ENCODE measurements at places on chromosomes 12 and 14.

DNA sequence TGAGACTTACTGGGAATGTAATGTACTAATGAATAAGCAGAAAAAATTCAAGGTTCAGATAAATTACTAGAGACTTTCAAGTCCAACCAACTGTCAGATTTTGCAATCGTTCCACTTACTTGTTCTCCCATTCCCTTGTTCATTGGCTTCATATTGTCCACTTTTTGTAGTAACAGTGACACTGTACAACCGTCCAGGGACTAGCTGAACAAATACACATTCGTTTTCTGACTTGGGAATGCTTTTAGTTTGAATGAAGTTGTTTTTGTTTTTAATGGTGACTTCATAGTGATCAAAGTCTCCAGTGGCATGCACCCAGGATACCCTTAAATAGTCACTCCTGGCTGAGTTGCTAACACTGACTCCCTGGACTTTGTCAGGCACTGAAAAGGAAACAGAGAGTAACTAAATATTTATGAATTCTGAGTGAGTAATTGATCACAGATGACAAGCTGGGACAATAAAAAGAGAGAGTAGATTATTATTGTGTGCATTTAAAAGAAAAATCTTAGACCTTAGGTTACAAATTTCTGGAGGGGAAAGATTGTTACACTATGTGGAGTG lies 65.4 kb downstream of the PTPRB start:
- DNase-seq, result no peak

GRCh38 chr14:54935958-54936357 lies 33.3 kb upstream of the GCH1 start:
- no peak for DNase-seq

DNA sequence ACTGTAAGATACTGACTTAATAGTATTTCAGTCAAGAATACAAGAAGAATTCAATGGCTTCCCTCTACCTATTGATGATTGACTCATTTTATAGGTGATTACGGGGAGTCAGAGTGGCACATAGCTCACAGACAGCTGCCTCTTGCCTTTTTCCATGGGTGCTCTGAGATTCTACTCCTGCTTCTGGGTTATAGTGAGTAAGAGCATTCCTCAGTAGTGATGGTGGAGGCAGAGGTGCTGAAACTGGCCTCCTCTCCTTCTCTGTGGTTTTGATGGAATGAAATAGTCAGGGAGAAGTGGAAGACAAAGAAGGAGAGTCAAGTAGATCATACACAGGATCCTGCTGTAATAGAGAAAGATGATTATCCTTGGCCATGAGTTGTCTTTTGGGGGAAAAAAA lies 438.2 kb upstream of the FAR2 start:
- DNase-seq, result no peak

DNA sequence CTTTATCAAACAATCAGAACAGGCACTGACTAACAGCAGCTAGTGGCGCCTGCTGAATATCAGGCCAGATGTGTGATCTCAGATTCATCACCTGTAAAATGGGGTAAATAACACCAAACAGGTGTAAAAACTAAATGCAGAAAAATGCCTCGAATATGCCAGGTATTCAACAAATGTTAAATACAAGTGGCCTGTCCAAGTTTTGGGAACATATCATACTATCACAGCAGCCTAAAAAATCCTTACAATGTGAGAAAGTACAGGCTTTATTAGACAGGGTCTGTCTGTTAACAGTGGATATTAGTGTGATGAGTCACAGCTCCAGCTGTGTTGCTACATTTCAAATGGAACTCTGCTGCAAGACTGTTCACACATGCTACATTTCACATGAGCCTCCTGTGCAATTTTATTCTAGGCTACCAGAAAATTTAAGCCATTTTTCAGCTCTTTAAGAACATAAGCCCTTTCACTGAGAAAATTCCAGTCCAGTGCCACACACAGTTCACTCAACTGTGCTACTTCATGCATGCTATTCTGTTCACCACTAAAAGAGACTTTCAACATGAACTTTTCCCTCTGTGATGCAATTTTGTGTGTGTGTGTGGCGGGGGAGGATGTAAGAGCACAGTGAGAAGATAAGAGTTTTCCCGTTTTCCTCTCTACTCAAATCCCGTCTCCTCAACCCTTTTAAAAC lies 56.7 kb downstream of the MSRB3 start:
- DNase-seq, result no peak

DNA sequence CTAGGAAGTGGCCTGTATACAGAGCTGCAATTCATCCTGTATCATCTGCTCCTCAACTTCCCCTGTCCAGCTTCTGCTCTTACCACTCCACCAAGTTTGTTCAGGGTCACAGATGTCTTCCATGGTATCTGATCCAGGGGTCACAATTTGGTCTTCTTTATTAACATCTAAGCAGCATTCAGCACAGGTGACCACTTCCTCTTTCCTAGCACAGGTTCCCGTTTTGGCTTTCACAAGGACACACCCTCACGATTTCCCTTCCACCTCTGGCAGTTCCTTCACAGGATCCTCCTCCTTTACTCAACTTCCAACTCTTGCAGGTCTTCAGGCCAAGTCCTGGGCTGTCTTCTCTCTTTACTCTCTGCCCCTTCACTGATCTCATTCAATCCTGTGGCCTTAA lies 93.6 kb downstream of the TTC7B start:
- no peak for DNase-seq

DNA sequence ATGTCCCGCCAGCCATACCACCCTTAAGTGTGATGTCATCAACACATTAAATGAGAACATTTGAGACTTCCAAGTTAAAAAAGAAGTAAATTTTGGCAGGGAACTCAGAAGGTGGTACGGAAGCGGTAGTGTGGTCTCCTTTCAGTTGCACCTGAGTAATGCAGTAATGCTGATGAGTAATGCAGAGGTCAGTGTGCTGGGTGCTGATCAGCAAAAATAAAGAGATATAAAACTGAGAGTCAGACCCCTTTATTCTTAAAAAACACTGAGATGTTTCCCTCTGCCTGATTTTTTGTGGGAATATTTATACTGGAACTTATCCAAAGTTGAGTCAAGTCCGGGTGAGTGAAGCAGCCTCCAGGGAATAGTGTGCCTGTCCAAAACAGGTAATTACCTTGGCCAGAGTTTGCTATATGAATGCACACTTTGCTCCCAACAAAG lies 370.6 kb upstream of the PRICKLE1 start:
- no peak for DNase-seq

DNA sequence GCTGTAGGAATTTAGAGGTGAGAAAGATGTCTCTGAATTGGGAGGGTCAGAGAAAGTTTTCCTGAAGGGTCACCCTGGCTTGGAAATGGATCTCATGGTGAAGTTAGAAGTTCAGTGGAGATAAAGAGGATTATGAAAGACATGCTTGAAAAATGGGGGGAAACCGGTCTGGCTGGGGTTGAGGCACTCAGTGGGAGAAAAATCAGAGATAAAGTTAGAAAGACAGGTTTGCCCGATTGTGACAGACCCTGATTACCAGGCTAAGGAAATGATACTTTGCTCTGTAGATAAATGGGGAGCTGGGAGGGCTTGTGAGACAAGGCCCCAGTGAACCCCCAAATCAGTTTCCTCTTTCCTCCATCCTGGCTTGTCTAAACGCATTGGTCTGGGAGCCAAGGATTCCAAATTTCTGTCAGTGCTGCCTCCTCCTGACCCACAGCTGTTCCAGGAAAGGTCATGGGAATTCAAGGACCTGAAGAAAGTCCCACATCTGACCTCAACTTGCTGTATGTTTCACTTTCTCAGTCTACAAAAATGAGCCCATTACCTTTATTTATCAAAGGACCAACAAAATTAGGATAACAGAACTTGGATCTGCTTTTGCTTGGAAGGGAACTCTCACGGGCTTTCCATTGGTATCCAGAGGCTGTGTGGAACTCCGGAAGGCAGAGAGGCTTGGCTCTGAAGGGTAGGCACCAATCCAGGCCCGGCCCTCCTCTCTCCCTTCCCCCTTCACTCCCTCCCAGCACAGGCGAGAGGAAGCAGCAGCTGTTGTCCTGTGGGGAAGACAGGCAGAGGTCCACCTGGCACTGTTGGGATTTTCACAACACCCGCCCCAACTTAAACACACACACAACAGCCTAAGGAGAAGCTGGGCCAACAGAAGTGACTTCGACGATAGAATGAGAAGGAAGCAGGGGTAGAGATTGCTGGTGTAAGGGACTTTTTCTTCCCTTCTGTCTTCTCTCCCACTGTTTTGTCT lies 3.4 kb upstream of the RNASE7 start:
- DNase-seq, result peak; percentile 58

- DNase-seq, result peak; percentile 93
Observed at GRCh38 chr12:115570069-115570777, 707.3 kb downstream of the MED13L start.

DNA sequence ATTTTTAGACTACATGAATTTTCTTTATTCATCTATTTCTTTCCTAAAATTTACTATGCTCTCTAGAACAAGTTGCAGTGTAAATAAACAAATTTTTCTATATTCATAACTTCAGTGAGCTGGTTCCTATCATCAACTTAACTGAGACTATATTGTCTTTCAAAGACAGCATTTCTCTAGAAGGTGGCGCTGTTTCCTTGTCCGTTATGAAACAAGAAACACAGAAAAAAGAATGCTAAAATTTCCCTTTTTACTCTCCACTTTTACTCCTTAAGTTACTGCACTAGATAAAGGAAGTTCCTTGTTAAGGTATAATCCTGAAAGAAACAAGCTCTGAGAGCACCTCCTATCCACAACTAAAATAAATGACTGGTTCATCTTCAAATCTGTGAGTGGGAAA lies 8.2 kb upstream of the CLEC2A start:
- DNase-seq, result no peak

GRCh38 chr14:21229821-21230220 lies 39.4 kb downstream of the HNRNPC start:
- DNase-seq, result no peak

DNA sequence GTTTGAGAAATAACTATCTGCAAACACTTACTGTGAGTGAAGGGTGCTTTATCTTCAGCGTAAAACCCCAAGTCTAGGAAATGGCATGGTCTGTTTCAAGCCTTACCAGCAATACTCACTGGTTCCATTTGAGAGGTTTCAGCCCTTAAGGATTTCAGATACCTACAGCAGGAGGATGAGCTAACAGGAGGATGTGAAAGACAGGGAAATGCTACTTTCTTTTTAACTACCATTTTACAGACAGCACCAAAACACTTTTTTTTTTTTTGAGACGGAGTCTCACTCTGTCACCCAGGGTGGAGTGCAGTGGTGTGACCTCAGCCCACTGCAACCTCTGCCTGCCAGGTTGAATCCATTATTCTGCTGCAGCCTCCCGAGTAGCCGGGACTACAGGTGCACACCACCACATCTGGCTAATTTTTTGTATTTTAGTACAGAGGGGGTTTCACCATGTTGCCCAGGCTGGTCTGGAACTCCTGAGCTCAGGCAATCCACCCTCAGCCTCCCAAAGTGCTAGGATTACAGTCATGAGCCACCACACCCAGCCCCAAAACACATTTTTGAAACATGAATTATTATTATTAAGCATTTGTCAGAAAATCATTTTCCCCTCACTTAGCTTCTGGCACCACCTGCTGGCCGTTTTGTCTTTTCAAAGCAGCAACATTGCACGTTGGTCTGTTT lies 4.6 kb downstream of the MTRFR start:
- DNase-seq, result peak; percentile 45

- no peak for DNase-seq
Observed at GRCh38 chr14:19828314-19828713, 24.7 kb downstream of the OR4N2 start.

DNA sequence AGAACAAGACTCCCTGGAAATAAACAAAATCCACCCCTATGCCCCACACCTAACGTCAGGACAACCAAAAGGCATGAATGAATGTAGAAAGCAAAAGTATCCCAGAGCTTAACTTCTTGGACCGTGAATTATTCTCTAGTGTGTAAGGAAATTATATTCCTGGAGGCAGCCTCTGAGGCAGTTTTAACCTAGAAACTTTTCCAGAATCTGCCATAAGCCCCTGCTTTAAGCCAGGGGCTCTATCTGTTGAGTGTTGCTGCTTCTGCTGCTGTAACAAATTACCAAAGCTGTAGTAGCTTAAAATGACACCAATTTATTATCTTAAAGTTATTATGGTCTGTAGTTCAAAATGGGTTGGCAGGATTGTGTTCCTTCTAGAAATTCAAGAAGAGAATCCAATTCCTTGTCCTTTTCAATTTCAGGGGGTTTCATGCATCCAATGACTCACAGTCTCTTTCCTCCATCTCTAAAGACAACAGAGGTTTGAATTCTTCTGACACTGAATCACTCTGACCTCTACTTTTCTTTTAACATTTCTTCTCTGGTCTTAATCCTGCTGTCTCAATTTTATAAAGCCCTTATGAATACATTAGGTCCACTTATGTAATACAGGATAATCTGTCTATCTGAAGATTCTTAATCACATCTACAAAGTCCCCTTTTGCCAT lies 242.7 kb downstream of the ATXN7L3B start:
- no peak for DNase-seq

- no peak for DNase-seq
Observed at GRCh38 chr14:73729556-73730265, 15.5 kb upstream of the PNMA1 start.

GRCh38 chr12:72471806-72472205 lies 199.6 kb downstream of the TRHDE start:
- DNase-seq, result no peak

DNA sequence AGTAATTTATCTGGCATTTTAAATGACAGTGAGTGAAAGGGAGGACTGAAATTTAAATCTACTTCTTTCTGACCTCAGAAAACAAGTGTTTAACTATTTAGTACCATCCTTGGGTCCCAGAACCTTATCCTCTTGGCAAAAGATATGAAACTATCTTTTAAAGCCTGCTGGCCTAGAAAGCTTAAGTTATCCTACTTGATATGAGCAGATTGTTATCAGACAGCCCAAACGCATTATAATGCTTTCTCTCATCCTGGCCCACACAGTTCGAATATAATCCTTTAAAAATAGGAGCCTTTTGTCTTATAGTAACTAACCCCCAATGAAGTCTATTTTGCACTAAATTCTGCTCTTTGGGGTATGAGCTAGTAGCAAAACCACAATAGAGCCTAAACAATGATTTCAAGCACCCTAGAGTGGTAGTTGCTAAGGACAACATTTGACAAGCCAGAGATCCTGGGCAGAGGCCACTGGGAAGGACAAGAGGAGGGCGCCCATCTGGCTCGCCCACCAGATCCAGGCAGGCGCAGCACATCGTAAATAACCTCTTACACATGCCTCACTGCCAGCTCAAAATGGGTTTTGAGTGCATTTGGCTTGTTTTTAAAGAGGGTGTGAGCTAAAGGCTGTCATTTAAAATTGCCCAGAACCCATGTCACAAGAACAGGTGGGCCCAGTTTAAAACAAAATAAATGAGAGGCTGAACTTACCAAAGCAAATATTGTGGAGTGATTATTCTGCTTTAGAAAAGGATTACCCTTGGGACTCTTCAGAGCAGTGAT lies 37.7 kb upstream of the CRY1 start:
- DNase-seq, result no peak

- DNase-seq, result peak; percentile 24
Observed at GRCh38 chr14:83463500-83464098, 1929.9 kb upstream of the SEL1L start.

DNA sequence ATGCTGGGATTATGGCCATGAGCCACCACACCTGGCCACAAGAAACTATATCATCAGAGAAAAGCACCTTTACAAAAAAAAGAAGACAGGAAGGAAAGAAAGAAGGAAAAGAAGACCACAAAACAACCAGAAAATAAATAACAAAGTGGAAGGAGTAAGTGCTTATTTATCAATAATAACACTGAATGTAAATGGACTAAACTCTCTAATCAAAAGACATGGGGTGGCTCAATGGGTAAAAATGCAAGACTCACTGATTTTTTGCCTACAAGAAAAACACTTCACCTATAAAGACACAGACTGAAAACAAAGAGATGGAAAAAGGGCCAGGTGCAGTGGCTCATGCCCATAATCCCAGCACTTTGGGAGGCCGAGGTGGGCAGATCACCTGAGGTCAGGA lies 65.7 kb downstream of the MAPKAPK5 start:
- DNase-seq, result no peak

All from retina (tissue), 1 donor.